Stimulated activated CD8-positive, alpha-beta memory T cell treated with anti-CD3 and anti-CD28 coated beads, Interleukin-15, amount 100 ng/mL, for 4 hours (primary cell): ENCODE measurements at places on chromosomes 13 and 19.

- DNase-seq = no peak
Measured at GRCh38 chr13:60114499-60115028, 49.2 kb downstream of the DIAPH3 start.

GRCh38 chr19:2080336-2080988 lies 15.7 kb downstream of the MOB3A start:
- DNase-seq = no peak

DNA sequence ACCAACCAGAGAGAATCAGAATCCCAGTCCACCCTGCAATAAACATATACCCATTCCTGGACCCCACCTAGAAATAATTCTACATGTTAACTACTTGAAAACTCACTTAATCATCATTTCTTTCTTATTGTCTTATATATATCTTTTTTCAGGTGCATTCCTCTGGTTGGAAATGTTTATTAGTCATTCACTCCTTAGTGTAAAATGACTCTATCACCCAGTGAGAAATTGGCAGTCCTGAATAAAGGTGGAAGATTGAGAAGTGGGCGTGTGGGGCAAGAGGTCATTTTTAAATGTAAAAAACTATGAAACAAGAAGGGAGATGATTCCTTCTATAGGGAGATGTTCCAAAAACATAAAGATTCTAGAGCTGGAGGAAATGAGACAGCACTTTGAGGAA lies 101.2 kb upstream of the MBNL2 start:
- DNase-seq = no peak

- no peak for DNase-seq
Measured at GRCh38 chr13:38385153-38385891, 35.7 kb downstream of the UFM1 start.

- DNase-seq = no peak
Measured at GRCh38 chr19:39479916-39480315, 722 bp upstream of the TIMM50 start.

- DNase-seq = no peak
Measured at GRCh38 chr13:77725071-77725470, 27.6 kb downstream of the SLAIN1 start.

GRCh38 chr19:53908106-53908934 lies 758 bp upstream of the CACNG7 start:
- DNase-seq = peak; percentile 11
